ENCODE measurements at places on chromosomes 1 and 21.

GRCh38 chr1:153565529-153566374 is at the start of gene S100A2:
Gene S100A2, minus strand, starts transcription at chr1:153565844. Its CDS starts 1,967 bp downstream, at chr1:153563877.
- no peak for DNase-seq

GRCh38 chr1:27395441-27396195 is 3.2 kb downstream of the GPR3 start:
- DNase-seq: peak; percentile 66

GRCh38 chr1:151968791-151969399 is 24.8 kb downstream of the S100A10 start:
- no peak for DNase-seq

- no peak for DNase-seq
These were observed 3.9 kb upstream of the EFNA1 start for GRCh38 chr1:155123801-155124200.

DNA sequence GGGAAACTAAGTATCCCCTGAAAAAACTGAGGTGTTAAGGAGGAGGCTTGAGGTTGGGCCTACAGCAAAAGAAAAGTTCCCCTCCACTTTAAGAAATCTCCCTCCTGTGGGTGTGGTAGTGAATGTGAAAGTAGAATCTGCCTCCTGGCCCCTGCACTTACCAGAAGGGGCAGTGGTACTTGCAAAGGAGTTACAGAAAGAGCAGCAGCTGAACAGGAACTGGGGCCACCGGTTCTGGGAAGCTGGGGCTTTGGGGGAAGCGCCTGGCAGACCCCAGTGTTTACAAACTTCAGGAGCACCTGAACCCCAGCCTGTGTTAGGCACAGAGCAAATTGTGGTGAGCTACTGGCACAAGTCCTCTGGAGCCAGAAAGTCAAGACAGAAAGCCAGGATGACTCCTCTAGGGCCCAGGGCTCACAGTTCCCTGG is 250.2 kb upstream of the FGGY start:
- no peak for DNase-seq

DNA sequence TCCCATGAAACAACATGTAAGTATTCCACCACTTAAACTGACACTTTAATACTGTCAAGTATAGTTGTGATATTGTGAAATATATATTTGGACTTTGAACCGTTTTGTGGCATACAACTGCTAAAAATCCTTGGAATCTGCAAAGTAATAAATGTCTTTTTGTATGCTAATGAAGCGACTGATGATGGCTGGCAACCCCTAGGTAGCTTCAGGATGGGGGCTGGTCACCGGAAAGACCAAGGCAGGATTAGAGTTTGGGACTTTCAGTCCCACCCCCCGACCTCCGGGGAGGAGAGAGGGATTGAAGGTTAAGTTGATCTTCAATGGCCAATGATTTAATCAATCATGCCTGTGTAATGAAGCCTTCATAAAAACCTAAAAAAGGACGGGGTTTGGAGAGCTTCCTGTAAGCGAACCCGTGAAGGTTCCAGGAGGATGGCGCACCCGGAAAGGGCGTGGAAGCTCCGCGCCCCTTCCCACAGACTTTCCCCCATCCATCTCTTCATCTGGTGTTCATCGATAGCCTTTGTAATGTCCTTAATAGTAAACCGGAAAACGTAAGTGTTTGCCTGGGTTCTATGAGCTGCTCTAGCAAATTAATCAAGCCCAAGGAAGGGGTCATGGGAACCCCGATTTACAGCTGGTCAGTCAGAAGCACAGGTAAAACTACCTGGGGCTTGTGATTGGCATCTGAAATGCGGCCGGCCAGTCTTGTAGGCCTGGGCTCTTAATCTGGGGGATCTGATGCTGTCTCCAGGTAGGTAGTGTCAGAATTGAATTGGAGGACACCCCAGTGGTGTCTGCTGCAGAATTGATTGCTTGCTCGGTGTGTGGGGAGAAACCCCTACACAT is 1.8 kb upstream of the ZNF281 start:
- DNase-seq: no peak

DNA sequence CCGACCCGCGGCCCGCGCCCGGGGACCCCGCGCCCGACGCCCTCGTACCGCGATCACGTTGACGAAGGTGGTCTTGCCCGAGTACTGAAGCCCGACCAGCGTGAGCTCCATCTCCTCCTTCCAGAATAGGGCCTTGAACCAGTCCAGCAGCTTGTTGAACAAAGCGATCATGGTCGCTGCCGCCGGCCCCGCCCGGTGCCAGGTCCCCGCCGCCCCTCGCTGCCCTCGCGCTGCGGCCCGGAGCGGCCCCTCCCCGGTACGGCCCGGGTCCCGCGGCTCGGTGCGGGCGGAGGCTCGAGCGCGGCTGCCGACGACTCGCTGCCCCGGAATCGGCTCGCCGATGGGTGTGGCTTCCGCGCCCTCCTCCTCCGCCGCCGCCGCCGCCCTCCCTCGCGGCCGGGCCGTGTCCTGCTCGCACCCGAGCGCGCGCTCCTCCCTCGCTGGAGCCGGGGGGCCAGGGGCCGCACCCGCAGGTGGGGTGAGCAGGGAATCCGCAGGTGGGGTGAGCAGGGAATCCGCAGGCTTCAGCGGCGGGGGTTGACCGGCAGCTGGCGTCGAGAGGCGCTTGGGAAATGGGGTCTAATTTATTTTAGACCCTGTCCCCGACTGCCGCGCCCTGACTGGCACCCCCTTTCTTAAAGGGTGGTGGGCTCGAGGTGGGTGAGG is at the start of gene ARL8A:
ARL8A (minus strand) TSS at position 336 of the 666 bp plus-strand sequence; CDS start at position 171, 165 bp downstream.
- peak; percentile 53 for DNase-seq

DNA sequence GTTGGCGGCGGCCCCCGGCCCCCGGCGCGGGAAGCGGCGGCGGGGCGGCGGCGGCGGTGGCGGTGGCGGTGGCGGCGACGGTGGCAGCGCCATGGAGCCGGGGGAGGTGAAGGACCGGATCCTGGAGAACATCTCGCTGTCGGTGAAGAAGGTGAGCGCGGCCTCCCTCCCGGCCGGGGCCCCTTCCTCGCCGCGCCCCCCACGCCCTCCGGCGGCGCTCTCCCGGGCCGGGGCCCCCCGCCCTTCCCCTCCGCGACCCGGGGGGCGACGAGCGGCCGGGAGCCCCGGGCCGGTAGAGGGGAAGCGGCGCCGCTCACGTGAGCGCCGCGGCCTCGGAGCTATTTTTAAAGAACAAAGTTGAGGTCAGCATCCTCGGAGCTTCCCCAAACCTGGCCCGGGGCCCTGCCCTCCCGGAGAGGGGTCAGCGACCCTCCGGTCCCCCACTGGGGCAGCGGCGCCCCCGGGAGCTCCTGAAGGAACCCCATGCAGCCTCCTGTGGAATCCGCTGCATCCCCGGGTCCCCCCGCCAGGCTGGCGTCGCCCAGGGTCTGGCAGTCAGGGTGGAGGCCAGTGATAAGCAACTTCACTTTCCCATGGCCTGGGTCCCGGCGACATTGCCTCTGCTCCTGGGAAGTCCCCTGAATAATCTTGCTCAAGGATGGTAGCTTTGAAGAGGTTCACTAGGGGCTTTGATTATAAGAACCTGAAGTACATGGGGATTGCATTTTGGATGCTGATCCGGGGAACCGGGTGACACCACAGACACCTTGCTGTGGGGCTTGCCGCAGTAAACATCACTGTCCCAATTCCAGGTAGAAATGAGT is 560 bp downstream of the PLEKHM2 start:
- peak; percentile 7 for DNase-seq

GRCh38 chr1:36514501-36514900 is 31.8 kb upstream of the CSF3R start:
- no peak for DNase-seq

DNA sequence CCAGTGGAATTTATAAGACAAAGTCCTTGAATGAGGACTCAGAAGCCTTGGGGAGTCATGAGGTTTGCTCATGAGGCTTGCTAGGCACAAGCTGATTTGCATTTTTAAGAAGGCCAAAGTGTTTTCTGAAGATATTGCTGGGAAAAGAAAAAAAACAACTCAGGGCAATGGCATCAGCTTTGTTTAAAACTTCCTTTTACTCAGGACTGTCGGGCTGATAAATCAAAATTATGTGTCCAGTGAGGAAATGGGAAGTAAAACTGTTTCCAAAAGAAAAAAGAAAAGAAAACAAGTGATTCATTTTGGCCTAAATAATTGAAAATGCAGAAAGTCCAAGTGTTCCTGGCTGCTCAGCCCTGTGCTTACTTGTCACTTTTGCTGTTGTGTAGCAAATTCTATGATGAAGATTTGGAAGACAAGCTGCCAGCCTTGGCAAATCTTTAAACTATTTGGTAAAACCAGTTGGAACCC is 282.4 kb downstream of the HLX start:
- no peak for DNase-seq

- DNase-seq: no peak
These were observed 642.3 kb downstream of the RWDD3 start for GRCh38 chr1:95876276-95876675.

- DNase-seq: no peak
These were observed 39.0 kb downstream of the RAP1A start for GRCh38 chr1:111658622-111659021.

GRCh38 chr1:177928194-177928593 is 41.7 kb downstream of the SEC16B start:
- no peak for DNase-seq

DNA sequence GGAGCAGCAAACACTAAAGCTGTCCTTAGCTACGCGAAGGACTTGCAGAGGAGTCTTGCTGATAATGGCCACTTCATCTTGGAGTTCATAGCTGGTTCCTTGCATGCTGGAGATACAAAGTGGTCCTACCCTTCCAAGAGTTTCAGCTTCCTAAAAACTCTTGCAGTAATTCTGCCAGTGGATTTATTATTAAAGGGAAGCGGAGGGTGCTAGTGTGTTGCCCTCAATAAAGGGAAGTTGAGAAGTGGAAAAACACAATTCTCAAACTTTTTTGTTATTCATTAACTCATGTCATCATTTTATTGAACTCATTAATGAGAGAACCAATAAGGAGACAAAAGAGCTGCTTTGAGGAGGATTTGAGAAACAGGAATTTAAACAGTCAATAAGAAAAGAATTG is 6.5 kb upstream of the HAPLN2 start:
- DNase-seq: no peak

DNA sequence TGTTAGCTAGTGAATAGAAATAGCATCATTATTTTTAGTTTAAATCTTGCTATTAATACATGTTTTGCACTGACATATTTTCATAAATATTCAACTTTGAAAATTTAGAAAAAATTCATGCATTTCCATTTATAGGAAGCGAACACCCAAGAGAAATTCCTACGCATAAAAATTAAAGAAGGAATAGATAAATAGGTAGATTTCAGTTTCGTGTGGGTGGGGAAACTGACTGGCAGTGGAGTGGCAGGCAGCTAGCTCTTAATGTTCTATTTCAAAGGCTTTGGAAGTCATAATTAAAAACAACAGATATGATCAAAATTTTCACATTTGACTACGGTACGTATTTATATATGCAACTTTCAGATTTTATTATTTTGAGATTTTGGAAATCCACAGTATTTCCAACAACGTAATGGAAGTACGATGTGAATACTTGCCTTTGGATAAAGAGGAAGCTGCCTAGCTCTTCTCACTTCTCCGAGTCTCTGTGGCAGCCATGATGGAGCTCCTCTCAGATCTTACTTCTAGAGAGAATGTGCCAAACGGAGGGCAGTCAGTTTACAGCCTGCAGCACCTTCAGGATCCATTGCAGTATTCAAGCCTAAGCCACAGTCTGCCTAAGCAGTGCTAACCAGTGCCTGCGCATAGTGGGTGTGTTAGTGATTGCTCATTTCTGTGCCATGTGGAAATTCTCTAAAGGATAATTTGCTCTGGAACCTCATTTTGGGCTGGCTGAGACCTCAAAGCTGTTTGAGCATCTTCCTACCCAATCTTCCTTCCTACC is 62.9 kb upstream of the RGS4 start:
- no peak for DNase-seq

DNA sequence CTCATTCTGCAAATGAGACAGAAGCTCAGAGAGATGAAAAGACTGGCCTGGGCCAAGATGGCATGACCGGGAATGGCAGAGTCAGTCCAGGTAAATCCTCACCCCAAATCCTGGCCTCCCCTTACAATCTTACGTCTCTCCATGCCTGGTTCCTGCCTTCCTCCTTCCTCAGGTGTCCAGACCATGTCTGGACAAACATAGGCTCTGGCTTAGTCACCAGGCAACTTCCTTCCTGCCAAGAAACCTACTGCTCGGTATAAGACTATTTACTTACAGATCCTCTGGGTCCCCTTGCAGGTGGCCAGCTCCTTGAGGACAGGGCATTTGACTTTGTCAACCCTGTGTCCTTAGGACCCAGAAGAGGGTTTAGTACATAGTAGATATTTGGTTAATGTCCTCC is 69.4 kb upstream of the ROR1 start:
- no peak for DNase-seq

DNA sequence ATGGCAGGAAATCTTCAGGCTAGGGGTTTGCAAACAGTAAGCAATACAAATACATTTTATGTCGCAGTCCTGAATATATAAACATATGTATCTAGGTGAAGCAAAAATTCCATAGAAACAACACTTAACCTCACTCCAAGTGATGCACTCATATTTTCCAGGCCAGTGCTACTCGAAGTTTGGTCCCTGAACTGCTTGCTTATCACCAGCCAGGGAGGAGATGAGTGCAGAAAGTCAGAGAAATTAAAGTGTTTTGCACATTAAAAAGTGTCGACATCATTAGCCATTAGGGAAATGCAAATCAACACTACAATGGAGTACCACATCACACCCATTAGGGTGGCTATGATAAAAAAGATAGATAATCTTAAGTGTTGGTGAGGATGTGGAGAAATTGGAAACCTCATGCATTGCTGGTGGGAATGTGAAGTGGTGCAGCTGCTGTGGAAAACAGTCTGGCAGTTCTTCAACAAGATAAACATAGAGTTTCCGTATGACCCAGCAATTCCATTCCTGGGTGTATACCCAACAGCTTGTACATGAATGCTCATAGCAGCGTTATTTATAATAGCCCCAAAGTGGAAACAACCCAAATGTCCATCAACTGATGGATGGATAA is 70.5 kb upstream of the CSF1 start:
- DNase-seq: no peak

DNA sequence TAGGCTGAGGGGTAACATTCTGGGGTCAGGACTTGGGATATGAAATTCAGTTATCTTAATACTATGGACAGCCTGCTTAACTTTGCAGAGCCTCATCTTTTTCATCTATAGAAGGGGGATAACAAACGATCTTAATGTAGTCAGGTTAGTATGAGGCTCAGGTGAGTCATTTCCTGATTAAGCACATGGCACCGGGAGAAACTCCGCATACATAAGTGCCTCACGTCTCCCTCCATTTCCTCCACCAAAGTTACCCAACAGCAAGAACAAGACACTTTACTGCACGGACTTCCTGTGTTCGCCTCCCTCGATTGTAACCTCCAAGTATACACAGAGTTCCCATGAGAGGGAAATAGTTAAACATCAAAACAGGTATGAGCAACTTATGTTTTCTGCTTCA is 112.7 kb upstream of the COA6 start:
- DNase-seq: no peak

GRCh38 chr1:187244623-187245022 is 415.9 kb downstream of the PLA2G4A start:
- DNase-seq: no peak

- peak; percentile 85 for DNase-seq
These were observed at the start of gene PINK1 for GRCh38 chr1:20633190-20634064. Gene PINK1, plus strand, starts transcription at chr1:20633458. Its CDS starts 91 bp downstream, at chr1:20633549.
